ENCODE measurements at places on chromosomes 16 and 17.

DNA sequence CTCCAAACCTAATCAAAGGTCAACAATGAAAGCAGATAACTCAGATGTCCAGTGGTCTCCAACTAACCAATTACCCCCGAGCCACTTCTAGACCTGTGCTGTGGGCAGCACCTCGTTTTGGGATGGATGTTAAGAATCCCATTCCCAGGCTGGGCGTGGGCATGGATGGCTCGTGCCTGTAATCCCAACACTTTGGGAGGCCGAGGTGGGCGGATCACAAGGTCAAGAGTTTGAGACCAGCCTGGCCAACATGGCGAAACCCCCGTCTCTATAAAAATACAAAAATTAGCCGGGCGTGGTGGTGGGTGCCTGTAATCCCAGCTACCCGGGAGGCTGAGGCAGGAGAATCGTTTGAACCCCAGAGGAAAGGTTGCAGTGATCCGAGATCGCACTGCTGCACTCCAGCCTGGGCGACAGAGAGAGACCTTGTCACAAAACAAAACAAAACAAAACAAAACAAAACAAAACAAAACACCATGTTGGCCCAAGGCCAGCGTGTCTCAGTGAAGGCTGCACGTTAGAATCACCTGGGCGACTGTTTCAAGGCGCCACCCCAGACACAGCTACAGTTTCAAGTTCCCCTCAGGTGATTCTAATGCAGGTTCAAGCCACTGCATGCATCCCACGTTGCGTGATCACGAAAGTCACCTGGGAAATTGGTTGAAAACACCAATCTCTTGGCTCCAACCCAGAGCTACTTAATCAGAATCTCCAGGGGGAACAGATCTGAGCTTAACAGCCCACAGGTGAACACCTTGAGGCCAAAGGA, 21.3 kb downstream of the COX4I1 start:
- DNase-seq: no peak

- DNase-seq: no peak
Observed at GRCh38 chr16:87263418-87264052, 53.7 kb downstream of the C16orf95 start.

GRCh38 chr17:41970901-41971331, 4.3 kb downstream of the CNP start:
- DNase-seq: no peak

- no peak for DNase-seq
Observed at GRCh38 chr17:7703584-7704479, 1.2 kb upstream of the EFNB3 start.

- no peak for DNase-seq
Observed at GRCh38 chr17:53166731-53167130, 656.0 kb upstream of the KIF2B start.

DNA sequence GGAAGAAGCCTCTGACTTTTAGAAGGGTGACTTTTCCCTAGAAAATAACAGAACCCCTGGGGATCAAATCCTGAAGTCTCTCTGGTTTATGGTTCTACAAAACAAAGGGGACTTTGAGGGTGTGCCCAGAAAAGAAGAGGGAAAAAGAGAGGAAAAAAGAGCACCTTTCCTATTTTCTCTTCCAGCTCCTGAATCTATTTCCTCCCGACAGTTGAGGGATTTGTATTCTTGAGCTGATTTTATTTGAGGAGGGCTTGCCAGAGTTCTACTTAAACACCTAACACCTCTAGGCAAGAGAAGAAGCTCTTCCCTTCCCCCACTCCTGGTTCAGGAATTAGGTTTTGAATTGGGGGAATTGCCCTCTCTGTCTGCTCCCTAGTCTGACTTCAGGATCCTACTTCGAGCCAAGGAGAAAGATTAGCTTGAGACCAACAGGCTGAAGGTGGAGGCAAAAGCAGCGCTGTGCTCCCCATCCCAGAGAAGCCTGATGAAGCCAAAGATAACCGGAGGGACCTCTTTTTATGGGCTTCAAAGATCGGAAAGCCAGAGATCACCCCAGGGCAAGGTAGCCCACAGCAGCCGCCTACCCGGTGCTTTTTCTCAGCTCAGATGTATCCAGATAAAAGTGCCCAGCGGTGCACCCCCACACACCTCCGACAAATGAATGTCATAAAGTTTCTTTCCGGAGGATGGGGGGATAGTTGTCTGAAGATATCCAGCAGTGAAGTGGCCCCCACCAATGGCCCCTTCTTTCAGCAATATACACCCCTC, 796 bp downstream of the HOXB3 start:
- no peak for DNase-seq

DNA sequence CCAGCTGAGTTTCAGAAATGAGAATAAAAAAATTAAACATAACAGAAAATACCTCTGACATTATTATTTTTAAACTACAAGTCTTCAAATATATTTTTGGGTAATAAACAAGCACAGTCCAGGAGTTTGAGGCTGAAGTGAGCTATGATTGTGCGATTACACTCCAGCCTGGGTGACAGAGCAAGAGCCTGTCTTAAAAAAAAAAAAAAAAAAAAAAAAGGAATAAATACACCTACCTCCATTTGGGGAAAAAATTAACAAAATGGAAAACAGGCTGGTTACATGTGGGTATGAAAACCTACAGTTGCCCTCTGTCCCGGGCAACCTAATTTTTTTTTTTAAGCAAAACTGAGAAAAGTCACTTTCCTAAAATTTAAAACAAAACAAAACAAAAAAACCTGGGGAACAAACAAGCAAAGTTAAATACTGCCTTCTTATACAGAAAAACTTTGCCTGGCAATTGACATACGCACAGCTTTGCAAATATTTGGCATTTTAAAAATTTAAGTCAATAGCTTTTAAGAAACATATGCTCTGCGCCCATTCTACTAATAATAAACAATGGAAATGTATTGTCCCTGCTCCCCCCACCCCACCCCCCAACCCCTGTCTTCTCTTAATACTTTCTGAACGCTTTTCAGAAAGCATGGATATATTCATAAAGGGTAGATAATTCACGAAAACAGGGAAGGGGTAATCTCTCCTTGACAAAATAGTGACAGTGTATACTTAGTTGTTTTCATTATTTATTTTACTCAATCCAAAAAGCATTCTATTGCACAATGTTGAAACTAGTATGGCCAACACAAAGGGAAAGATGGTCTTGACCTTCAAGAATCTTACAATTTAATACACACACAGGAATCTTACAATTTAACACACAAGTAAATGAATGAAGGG, 81.3 kb downstream of the STH start:
- no peak for DNase-seq

DNA sequence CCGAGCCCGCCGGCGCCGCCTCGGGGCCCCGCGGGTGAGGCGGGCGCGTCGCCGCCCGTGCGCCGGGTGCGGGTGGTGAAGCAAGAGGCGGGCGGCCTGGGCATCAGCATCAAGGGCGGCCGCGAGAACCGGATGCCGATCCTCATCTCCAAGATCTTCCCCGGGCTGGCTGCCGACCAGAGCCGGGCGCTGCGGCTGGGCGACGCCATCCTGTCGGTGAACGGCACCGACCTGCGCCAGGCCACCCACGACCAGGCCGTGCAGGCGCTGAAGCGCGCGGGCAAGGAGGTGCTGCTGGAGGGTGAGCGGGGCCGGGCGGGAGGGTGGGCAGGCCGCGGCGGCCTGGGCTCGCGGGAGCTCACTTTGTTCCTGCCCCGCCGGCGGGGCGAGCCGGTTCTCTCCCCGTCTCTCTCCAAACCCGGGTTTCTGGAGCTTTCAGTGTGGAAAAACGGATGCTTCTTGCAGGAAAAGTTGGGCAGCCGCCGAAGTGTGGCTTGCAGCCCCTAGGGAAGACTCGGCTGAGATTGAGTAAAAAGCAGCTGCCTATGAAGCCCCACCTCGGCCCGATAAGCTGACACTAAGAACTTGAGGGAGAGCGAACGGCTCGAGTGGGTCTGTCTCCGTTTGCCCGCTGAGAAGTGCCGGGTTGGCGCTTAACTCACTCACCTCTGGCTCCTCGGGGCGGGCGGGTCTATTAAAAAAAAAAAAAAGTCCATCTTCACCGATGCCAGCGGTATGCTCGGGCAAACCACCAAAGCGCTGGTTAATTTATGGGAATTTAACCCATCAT, 677 bp downstream of the SNTB2 start:
- no peak for DNase-seq

DNA sequence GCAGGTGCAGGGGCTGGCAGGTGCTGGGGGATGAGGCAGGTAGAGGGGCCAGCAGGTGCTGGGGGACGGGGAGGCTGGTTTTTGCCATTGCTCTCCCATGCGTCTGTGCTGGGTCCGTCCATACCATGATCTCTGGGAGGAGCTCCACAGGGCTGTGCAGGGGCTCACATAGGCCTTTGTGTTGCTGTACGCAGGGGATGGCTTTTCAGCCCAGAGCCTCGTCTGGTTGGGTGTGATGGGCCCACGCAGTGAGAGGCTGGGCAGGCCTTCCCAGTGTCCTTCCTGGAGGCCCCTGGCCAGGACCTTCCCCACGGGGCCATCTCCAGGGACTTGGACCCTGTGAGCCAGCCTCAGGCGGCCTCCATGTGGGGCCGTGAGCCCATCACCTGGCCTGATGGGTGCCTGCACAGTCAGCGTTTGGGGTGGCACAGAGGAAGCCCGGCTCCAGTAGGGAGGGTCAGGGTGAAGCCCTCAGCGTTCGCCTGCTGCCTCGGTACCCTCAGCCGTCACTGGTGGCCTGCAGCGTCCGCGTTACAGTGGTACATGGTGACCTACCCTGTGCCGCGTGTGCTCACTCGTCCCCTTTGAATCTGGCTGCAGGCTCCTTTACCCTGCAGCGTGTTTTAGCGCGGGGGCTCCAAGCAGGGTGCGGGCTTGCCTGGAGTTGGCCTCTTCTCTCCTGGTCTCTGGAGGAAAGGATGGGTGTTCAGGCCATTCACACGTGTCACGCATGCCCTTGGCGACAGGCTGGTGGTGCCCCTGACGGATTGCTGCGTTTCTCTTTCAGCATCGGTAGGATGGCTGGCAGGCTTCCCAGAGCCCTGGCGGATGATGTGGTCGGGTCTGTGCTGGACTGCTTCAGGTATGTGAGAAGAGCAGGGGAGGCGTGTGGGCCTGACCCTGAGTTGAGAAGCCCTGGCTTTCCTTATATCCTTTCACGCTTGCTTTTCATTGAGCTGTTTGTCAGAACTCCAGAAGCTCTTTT, 30.6 kb downstream of the ZNF750 start:
- no peak for DNase-seq

DNA sequence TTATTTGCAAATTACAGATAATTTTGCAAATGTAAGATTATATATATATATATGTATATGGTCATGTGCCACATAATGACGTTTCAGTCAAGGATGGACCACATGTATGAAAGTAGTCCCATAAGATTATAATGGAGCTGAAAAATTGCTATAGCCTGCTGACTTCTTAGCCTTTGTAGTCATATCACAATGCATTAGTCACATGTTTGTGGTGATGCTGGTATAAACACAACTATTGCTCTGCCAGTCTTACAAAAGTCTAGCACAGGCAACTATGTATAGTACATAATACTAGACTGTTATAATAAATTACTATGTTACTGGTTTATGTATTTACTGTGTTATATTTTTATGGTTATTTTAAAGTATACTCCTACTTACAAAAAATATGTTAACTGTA, 444.3 kb downstream of the KCNJ2 start:
- no peak for DNase-seq

DNA sequence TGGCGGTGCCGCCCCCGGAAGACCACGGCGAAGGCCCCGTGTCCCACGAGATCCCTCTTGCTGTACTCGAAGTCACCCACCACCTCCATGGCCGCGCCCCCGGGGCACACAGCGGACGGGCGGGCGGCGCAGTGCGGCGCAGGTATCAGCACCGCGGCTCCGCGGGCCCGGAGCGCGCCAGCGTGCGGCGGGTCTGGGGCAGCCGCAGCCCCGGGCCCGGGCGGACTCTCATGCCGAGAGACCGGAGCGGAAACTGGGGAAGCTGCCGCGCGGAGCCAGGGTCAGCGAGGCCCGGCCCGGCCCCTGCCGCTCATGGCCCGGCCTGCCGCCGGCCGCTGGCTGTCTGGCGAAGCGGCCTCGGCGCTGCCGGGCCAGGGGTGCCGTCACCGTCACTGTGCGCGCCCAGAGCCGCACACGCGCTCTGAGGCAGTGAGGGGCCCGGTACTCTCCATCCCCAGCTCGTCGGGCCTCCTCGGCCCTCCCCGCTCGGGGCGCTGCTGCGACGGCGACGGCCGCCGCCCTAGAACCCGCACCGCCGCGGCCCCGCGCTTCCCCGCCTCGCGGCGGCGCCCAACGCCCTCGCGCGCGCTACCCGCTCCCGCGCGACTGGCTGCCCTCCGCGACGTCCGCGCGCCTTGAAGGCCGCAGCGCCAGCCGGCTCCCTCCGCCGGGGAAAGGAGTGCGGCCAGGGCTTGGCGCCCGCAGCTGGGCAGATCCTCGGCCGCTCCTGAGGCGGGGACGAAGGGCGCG, at the start of gene ULK2:
TSS of gene ULK2 (minus strand) at position 608 of the 750 bp plus-strand sequence. CDS start at position 89, 519 bp downstream.
- DNase-seq: no peak

DNA sequence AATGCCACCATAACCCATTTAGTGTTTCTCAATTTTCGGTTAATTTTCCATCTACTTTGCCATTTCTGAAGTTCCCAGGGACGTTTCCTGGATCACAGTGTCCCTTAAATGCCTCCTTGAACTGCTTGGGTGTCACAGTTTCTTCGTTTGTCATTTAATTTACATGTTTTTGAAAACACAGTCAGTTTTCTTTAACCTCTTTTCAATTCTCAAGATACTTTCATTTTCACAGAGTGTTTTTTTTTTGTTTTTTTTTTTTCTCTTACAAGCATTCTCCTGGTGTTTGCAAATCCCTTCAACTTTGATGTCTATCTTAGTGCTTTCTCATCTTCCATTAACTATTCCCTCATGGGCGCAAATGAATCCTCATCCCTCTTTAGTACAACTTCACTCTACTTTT, 283.7 kb downstream of the GRIN2A start:
- DNase-seq: no peak

DNA sequence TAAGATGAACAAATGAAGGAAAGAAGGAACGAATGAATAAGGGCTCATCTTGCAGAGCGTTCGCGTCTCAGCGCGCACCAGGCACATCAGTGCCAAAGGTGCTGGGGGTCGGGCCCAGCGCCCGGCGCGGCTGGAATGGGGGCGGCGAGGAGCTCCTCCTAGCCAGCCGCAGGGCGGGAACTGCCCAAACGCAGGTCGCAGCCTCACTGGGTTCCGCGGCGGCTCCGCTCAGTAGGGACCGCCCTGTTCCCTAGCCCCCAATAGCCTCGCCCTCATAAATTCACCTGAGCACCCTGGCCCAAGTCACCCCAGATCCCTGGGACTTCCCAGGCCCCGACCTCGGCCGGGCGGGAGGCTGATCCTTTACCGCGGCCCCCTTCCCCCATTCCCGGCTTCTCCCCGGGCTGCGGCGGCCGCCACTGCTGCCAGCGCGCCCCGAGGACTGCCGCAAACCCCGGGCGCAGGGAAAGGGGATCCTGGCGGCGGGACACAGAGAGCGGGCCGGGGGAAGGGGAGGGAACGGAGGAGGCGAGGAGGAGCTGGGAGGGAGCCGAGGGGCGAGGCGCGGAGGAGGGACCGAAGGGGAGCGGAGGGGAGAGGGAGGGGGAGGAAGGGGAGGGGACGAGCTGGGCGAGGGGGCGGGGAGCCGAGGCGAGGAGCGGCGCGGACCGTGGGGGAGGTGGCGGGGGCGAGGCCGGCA, 377 bp upstream of the CRHR1 start:
- DNase-seq: no peak

- no peak for DNase-seq
Observed at GRCh38 chr17:71941920-71942319, 178.9 kb upstream of the SOX9 start.

- no peak for DNase-seq
Observed at GRCh38 chr16:68105611-68106010, 20.4 kb downstream of the NFATC3 start.

All from stimulated activated CD4-positive, alpha-beta T cell treated with anti-CD3 and anti-CD28 coated beads, Interleukin-1b, Interleukin-23, amount 100 ng/mL, for 1 hour (primary cell).